ENCODE measurements at places on chromosomes 7 and 10. TPM values are rescaled to one million over a fixed set of nuclear protein-coding genes. Genes with fewer than 3 reads are reported as not detected.

The CPXM2 gene
- total RNA-seq, result 12.8 TPM

The IGFBP3 gene
- total RNA-seq, result 109 TPM

The RGR gene
- total RNA-seq, result not detected

The GBX1 gene
- total RNA-seq, result not detected

The FGFR2 gene
- total RNA-seq, result 170 TPM

The LOXL4 gene
- 2.0 TPM for total RNA-seq

The C10orf67 gene
- not detected for total RNA-seq

The OR2A1 gene
- not detected for total RNA-seq

The ANKRD30A gene
- total RNA-seq, result not detected
